Kidney tubule cell (primary cell): ENCODE measurements at places on chromosomes 4 and X.
A peak's percentile ranks its signal among the peaks of the same experiment; 100 is the strongest.

- DNase-seq: no peak
Observed at GRCh38 chrX:23465985-23466384, 131.3 kb downstream of the PTCHD1 start.

DNA sequence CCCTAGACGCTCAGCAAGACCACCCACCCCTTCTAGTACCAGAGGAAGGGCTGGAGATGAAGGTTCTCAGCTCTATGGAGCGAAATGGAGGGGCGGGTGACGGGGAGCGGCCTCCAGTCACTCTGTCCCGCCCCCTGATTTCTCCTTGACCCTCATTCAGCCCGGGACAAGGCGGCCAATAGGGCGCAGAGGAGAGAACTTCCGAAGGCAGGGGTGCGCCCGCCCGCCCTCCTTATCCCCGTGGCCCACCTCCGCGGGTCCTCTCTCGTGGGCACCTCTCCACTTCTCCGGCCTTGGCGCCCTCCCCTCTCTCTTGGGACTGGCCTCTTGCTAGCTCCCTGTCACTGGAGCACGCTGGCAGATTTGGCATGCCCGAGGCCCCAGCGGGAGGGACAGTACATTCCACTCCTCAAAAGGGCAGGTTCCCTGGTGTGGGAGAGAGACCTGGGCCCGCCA, 1.1 kb upstream of the SEPTIN6 start:
- DNase-seq: no peak

DNA sequence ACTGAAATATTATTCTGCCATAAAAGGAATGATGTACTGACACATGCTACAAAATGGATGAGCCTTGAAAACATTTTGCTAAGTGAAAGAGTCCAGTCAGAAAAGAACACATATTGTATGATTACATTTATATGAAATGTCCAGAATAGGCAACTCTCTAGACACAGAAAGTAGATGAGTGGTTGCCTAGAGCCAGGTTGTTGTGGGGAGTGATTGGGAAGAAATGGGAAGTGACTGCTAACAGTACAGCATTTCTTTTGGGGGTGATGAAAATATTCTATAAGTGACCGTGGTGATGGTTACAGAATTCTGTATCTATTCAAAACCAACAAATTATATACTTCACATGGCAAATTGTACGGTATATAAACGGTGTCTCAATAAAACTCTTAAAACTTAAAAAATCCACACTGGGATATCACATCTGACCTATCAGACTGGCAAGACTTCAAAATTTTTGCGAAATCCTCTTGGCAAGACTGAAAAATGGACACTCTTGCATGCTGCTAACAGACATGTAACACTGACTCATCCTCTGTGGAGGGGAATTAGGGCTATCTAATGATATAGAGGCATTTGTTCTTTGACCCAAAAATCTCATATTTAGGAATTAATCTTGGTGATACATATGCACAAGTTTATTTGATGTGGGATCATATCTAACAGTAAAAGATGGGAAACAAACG, 71.8 kb downstream of the FAM13A start:
- no peak for DNase-seq

GRCh38 chr4:174681723-174682300, 147.2 kb downstream of the GLRA3 start:
- DNase-seq: peak; percentile 45

- no peak for DNase-seq
Observed at GRCh38 chrX:5810636-5811035, 418.0 kb downstream of the NLGN4X start.
